ENCODE measurements at places on chromosomes 4 and X.

GRCh38 chr4:155769090-155769489 is 10.3 kb downstream of the GUCY1B1 start:
- DNase-seq, result no peak

GRCh38 chr4:157897855-157898370 is 274.9 kb downstream of the GASK1B start:
- no peak for DNase-seq

DNA sequence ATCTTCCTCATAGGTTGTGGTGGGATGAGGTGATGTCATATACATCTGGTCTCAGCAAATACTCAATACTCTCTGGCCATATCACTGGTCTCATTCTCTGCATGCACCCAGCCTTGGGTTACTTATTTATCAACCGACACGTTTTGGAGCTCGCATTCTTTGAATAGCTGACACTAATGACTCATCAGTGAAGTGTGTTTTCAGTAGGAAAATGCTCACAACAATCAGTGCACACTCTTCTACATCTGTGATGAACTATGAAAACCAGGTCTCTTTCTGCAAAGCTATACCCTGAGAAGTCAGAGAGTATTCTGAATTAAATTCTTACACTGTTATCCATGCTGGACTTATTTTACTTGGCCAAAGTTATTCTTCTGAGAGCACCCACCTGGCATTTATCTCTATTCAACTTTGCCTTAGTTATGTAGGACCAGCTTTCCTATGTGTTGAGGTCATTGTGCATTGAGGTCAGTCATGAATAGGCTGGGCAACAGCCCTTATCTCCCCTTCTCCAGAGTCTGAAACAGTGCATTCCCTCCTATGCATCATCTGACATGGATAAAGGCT is 58.7 kb upstream of the DHX15 start:
- no peak for DNase-seq

- DNase-seq, result no peak
Observed at GRCh38 chr4:129145222-129145730, 49.3 kb downstream of the C4orf33 start.
